HAP-1 (cell line): ENCODE measurements at places on chromosomes 4 and X.
A peak's percentile ranks its signal among the peaks of the same experiment; 100 is the strongest.

- peak; percentile 74 for DNase-seq
These were observed at the start of gene PITX2 for GRCh38 chr4:110622841-110623717. TSS of gene PITX2 (minus strand) at chr4:110623077. CDS start at chr4:110622460, 617 bp downstream.

- DNase-seq: no peak
These were observed 2183.2 kb upstream of the AGA start for GRCh38 chr4:179625406-179625805.

- no peak for DNase-seq
These were observed 1333.9 kb downstream of the PCDH18 start for GRCh38 chr4:136198358-136198757.

DNA sequence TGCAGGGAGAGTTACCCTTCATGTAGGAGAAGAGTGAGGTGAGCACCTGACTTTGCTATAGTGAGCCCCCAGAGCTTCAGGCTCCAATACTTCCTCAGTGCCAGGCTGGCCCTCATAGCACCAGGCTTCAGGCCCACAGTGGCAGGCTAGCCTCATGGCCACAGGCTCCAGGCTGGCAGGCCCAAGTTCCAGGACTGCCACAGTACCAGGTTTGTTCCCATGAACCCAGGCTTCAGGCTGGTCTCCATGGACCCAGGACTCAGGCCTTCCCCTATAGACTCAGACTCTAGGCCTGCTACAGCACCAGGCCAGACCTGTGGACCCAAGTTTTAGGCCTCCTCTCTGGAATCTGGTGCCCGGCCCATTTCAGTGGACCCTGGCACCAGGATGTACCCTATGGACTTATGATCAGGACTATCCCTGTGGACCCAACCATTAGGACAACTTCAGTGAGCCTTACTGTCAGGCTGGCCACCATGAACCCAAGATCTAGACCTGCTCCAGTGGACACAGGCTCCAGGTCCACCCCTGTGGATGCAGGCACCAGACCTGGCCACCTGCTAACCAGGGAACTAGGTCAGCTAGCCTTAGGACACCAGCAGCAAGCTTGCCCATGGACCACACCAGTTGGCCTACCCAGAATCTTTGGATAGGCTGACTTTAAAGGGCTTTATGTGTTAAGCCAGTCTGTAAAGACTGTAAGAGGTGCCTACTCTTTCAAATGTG, 658.2 kb downstream of the KLHL13 start:
- DNase-seq: no peak

DNA sequence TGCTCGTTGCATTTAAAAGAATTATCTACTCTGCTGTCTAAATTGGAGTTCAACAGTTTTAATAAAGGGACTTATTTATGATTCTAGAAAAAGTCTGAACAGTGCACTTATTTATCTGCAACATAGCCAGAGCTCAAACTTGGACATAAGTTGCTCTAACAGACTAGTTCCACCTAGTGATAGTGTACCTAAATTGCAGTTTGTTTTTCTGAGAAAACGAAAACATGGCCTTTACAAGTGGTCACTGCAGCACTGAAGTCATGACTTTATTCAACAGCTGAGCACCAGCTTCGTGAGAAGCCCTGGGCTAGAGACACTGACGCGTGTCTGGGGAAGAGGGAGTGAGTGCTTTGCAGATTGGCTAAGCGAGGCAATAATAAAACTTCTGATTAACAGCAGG, 77.3 kb upstream of the IGSF1 start:
- DNase-seq: no peak

- DNase-seq: no peak
These were observed 173.6 kb downstream of the RAP1GDS1 start for GRCh38 chr4:98434816-98435215.

DNA sequence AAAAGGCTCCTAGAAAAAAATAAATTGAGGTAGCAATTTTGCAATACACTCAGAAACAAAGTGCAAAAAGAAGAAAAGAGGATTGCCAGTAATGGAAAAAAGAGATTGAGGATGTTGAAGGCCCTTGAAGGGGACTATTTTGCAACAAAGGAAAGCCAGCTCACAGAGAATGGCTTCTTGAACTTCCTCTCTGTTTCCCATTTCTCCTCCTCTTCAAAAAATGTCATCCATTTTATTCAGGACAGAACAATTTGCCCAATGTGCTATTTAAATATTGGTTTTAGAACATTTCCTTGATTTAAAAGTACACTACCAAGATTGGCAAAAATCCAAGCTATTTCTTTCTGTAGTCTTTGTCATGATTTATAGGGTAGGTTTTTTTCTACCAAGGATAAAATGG, 60.2 kb downstream of the GASK1B start:
- DNase-seq: no peak

GRCh38 chr4:106530024-106530361, 161.4 kb upstream of the GIMD1 start:
- no peak for DNase-seq

GRCh38 chr4:82500435-82501153, 61.2 kb downstream of the TMEM150C start:
- DNase-seq: peak; percentile 89

GRCh38 chrX:30060718-30061117, 154.6 kb upstream of the MAGEB2 start:
- DNase-seq: peak; percentile 53

- peak; percentile 73 for DNase-seq
These were observed 40.0 kb upstream of the DHX15 start for GRCh38 chr4:24624381-24624780.

GRCh38 chrX:149531599-149531998, 9.2 kb upstream of the EOLA1 start:
- no peak for DNase-seq

DNA sequence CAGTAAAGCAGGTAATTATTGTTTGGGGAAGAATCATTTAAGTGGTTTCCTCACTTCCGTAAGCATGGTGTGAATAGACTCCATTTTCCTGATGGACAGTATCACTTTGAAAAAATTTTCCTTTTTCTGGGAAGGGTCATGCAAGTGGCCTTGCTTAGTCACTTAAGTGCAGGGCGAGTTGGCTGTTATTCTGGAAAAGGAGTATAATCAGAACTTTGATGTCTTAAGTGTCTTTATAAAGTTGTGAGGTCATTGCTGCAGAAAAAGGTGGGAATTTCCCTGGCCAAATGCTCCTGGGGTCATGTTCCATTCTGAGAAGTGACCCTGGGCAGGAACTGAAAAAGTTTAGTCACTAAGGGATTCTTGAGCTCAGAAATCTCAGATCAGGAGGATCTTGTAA, 146.1 kb upstream of the OTUD4 start:
- no peak for DNase-seq

GRCh38 chrX:84336646-84337045, 148.6 kb upstream of the RPS6KA6 start:
- DNase-seq: no peak

DNA sequence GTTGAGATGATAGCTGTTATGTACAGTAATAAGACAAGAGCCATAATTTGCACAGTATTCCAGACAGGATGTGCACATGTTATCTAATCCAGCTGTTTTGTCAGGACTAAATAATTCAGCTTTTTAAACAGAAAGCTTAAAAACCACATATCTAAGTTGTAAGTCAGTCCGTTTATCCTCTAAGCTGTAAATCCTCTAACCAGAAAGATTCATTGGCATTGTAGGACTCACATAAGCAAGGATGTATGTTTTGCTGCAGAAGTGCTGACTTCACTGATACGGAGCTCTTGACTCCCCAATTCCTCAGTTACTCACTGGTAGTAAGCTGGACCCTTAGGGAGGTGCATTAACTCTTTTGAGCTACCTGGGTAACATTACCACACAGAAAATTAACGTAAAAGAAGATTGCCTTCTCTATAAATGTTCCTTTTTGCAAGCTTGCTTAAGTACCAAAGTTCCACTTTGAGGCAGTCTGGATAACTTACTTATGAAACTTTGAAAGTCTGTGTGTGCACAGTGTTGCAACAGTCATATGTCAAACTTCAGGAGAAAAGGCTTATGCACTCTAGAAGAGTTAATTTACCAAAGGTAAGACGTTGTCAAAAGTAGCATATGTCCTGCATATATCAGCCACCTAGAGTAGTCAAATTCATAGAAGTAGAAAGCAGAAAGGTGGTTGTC, 58.3 kb upstream of the MAGEB2 start:
- DNase-seq: no peak

DNA sequence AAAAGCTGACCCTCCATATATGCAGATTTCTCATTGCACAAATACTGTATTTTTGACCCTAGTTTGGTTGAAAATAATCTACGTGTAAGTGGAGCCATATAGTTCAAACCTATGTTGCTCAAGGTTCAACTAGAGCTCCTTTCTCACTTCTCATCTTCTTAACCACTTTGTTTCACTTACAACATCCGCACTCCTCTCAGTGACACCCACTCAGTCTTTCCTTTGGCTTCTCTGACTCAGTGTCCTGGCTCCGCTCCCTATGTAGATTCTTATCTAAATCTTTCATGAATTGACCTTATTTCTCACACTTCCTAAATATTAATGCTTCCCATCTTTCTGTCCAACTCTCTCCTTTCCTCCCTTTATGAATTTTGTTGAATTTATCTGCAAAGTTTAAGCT, 32.9 kb upstream of the DKK2 start:
- DNase-seq: no peak

- DNase-seq: peak; percentile 94
These were observed 973 bp downstream of the ADAMTS3 start for GRCh38 chr4:72567821-72568675.

GRCh38 chrX:44946771-44947170, 73.8 kb downstream of the KDM6A start:
- DNase-seq: no peak

DNA sequence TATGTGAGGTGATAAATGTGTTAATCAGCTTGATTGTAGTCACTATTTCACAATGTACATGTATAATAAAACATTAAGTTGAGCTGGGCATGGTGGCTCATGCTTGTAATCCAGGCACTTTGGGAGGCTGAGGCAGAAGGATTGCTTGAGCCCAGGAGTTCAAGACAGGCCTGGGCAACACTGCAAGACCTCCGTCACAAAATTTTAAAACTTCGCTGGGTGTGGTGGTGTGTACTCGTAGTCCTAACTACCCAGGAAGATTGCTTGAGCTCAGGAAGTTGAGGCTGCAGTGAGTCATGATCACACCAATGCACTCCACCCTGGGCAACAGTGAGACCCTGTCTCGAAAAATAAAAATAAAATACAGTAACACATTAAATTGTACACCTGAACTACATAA, 20.1 kb downstream of the LYAR start:
- no peak for DNase-seq

GRCh38 chr4:38011511-38012162, 51.4 kb downstream of the PTTG2 start:
- DNase-seq: no peak

- no peak for DNase-seq
These were observed 43.5 kb upstream of the GPR174 start for GRCh38 chrX:79100791-79101484.

DNA sequence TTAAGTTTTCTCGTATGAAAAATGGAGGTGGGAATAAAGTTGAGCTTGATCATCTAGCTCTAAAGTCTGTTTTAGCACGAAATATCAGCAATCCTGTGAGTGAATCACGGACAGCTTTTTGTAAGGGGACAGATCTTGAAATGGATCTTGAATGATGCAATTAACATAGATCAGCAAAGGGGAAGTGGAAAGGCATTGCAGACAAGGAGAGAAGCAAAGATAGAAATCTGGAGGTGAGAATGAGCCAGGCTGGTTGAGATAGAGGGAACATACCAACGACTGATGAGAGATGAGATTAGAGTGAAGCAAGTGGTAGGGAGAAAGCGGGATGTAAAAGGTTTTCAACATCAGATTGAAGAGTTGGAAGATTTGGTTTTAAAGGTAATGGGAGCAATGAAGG, 4.6 kb upstream of the DGKK start:
- DNase-seq: no peak

- DNase-seq: no peak
These were observed 202.5 kb upstream of the MAB21L2 start for GRCh38 chr4:150379454-150379853.

DNA sequence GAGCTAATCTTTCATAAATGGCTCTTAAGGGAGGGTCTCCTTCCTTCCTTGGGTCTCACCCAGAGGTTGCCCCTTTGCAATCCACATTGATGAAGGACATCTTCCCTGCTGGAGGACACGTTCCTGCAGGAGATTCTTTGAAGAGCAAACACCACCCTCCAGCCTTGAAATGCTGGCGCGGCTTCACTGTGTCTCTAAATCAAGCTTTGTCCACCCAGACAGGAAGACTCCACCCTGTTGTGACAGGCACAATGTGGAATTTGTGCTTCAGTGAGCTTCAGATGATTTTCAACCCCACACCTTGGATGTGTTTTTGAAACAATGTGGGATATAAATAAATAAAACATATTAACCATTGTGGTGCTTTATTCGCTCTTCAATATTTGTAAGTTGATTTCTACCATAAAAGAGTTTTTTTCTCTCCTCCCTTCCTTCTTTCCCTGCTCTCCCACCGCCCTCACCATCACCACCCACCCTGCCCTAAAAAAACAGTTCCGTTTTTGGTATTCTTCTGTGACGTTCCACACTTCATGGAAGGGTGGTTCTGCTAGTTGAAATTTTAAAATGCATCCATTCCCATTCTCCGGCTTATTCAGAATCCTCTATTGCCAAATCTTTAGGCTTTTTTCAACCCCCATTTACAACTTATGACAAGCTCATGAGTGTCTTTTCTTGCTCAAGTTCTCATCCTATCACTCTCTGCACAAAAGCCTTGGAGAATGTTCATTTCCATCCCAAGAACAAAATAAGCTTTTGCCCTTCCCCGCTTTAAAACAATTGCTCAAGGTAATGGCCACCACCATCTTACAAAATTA, 264.3 kb downstream of the RAPGEF2 start:
- DNase-seq: no peak

- no peak for DNase-seq
These were observed 35.9 kb downstream of the HMX1 start for GRCh38 chr4:8835521-8836365.

DNA sequence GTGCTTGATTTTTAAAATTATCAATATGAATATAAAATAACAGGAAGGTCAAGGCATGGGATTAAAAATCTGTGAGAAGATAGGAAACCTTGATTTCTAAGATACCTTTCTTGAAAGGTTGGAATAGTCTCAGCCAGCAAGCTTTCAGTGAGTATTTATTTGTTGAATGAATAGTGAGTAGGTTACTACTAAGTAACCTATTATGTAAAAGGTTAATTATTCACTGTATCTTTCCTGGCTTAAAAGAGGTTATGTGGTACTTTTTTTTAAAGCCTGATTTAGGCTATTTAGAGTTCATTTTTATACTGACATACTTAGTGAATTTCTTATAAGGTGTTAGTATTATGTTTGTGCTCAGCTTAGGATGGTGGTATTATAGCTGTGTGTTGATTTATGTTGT, 123.5 kb downstream of the PTPN13 start:
- no peak for DNase-seq

DNA sequence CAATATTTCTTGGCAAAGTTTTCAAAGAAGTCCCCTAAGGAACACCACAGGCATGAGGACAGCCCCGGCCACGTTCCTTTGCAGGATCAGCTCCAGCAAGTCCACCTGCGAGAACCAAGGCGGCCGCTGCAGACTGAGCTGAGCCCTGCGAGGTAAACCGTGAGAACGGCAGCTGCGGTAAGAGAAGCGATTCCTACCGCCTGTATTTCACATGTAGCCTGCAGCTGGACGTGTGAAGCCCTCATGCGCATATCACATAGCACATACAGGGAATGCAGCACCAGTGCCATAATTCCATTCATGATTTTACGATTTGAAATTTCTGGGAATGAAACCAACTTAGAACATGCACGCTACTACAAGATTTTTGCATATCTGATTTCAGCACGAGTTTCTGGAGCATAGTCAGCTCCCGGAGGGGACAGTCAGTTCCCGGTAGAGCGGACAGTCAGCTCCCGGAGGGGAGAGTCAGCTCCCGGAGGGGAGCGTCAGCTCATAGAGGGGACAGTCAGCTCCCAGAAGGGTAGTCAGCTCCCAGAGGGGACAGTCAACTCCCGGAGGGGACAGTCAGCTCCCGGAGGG, 41.7 kb downstream of the FGFRL1 start:
- no peak for DNase-seq
